Spinal cord (tissue), 10 donors: ENCODE measurements at places on chromosomes 1 and 21. TPM values are rescaled to one million over a fixed set of nuclear protein-coding genes. Genes with fewer than 3 reads are reported as not detected.

DNA sequence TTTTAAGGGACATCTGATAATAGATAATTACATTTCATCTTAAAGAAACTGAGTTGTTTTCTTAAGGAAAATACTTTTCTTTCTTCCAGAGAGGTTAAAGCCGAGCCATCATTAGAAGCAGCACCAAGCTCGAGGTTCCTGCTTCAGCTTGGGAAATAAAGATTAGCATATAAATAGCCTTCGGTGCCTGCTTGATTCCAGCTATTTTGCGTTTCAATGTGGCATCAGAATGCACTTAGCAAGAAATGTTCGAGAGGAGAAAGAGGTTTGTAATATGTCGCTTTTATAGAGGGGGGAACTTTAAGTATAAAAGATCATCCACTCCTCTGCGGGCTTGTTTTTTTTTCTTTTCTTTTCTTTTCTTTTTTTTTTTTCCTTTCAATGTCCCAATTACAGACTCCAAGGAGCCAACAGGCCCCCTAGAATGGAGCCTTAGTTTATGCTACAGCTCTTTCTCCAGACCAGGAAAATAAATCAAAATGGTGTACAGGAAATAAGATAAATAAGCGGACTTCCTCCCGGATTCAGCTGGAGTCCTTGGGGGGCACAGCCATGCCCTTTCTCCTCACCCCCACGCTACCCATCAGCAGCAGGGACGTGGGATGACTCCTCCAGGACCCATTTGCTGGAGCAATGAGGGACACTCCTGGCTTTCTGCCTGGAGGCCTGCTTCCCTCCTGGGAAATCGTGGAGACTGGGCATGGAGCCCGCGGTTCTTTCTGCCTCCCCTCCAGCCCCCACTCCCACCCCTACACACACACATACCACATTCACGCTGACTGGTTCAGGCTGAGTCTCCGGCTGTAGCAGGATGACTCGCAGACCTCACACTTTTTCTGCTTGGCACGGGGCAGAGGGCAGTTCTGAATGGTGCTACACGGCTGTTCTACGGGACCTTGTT is 131.6 kb downstream of the RRAGC start:
- H3K36me3 ChIP-seq = no peaks in the 10 kb centered on the region
- peaks cover 9% of the 10 kb centered on the region for H3K27me3 ChIP-seq
- H3K4me1 ChIP-seq = peaks cover 30% of the 10 kb centered on the region
- peak; percentile 87 for DNase-seq
- H3K4me3 ChIP-seq = no peak overlapping the region
- H3K27ac ChIP-seq = peak overlapping the region; percentile 72

- H3K27me3 ChIP-seq = peaks cover 28% of the 10 kb centered on the region
- peaks cover 22% of the 10 kb centered on the region for H3K4me1 ChIP-seq
- no peak overlapping the region for H3K27ac ChIP-seq
- no peak for DNase-seq
- H3K36me3 ChIP-seq = no peaks in the 10 kb centered on the region
Measured at GRCh38 chr21:36744560-36745231, 45.8 kb downstream of the SIM2 start.

GRCh38 chr21:33018707-33019465 is 6.8 kb upstream of the OLIG2 start:
- no peak overlapping the region for H3K4me3 ChIP-seq
- no peaks in the 10 kb centered on the region for H3K36me3 ChIP-seq
- no peak overlapping the region for H3K27ac ChIP-seq
- peaks cover 91% of the 10 kb centered on the region for H3K27me3 ChIP-seq
- peaks cover 33% of the 10 kb centered on the region for H3K4me1 ChIP-seq

DNA sequence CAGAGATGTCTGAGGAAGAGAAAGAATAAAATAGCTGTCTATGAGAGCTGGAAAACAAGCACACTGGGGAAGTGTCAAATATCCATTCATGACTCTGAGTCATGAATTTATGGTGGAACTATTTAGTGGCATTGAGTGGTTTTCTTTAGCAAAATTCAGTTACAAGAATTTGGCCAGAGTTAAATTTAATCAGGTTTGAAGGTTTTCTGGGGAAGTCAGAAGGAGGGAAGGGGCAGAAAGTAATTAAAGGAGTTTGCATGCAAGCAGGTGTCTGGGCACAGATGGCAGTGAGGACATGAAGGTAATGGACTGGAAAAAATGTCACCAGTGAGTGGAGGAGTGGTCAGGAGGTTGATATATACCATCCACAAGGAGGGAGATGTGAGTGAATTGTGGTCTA is 121.9 kb upstream of the IVNS1ABP start:
- H3K4me1 ChIP-seq = no peaks in the 10 kb centered on the region
- no peak for DNase-seq
- no peaks in the 10 kb centered on the region for H3K36me3 ChIP-seq
- no peak overlapping the region for H3K27ac ChIP-seq
- no peaks in the 10 kb centered on the region for H3K27me3 ChIP-seq

- no peaks in the 10 kb centered on the region for H3K36me3 ChIP-seq
- H3K27ac ChIP-seq = peak overlapping the region; percentile 55
- peak; percentile 24 for DNase-seq
- no peaks in the 10 kb centered on the region for H3K27me3 ChIP-seq
Measured at GRCh38 chr1:64042331-64043100, 160.9 kb upstream of the UBE2U start.

ZNF593OS gene
- not detected for total RNA-seq

- no peaks in the 10 kb centered on the region for H3K36me3 ChIP-seq
- no peaks in the 10 kb centered on the region for H3K4me1 ChIP-seq
- H3K4me3 ChIP-seq = no peak overlapping the region
- no peaks in the 10 kb centered on the region for H3K27me3 ChIP-seq
- H3K27ac ChIP-seq = no peak overlapping the region
- no peak for DNase-seq
Measured at GRCh38 chr1:85494904-85495266, 29.9 kb upstream of the DDAH1 start.

EPHX1 gene
- total RNA-seq = 36.4 TPM

DNA sequence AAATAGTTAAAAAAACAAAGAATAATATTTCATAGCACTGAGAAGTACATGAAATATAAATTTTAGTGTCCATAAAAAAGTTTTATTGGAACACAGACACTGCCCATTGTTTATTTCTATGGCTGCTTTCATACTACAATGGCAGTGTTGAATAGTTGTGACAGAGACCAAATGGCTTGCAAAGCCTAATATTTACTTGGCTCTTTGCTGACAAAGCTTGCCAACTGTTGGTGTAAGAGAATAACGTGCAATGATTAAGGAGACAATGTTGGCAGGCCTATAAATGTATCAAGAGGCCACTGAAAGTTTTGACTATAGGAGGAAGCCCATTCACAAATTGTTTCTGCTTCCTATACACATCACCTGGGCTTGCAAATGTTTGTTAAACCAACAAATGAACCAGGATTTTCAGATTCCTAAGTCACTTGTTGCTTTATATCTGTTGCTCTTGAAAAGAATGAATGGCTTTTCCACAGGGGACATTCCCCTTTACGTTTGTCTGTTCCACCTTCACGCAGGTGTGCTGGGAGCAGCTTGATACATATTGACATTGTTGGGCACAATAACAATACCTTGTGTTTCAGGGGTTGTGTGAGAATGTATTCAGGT is 5.5 kb upstream of the ST6GALNAC3 start:
- no peak overlapping the region for H3K27ac ChIP-seq
- H3K4me3 ChIP-seq = no peak overlapping the region

DNA sequence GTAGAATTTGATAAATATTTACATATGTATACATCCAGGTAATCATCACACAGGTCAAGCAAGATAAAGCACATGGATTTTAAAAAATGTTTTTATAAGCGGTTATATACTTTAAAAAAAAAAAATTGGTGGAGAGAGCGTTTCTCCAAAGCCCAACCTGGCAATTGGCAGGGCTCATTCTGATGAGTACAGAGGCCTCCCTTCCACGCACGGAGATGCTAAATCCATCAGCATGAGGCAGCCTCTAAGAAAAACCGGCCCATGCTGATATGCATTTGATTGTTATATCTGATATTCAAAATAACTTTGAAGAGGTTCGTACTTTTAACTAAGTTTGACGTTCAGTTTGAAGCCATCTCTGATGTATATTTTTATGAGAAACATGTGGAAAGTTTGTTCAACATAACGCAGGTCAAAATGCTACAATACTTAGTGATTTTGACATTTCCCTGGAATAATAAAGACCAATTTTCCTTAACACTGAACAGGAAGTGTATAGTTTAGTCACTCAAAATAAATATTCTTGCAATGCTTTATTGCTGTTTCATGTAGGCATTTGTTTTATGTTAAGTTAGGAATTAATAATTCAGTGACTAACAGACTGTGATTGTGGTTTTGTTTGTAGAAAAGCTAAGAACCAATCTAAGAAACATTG is 151.7 kb downstream of the NR5A2 start:
- H3K4me3 ChIP-seq = no peak overlapping the region
- no peak for DNase-seq
- H3K27me3 ChIP-seq = no peaks in the 10 kb centered on the region
- H3K36me3 ChIP-seq = no peaks in the 10 kb centered on the region

- H3K36me3 ChIP-seq = no peaks in the 10 kb centered on the region
- no peak overlapping the region for H3K4me3 ChIP-seq
- H3K27me3 ChIP-seq = no peaks in the 10 kb centered on the region
- no peak overlapping the region for H3K27ac ChIP-seq
Measured at GRCh38 chr1:151868486-151868885, 15.0 kb upstream of the THEM5 start.

DNA sequence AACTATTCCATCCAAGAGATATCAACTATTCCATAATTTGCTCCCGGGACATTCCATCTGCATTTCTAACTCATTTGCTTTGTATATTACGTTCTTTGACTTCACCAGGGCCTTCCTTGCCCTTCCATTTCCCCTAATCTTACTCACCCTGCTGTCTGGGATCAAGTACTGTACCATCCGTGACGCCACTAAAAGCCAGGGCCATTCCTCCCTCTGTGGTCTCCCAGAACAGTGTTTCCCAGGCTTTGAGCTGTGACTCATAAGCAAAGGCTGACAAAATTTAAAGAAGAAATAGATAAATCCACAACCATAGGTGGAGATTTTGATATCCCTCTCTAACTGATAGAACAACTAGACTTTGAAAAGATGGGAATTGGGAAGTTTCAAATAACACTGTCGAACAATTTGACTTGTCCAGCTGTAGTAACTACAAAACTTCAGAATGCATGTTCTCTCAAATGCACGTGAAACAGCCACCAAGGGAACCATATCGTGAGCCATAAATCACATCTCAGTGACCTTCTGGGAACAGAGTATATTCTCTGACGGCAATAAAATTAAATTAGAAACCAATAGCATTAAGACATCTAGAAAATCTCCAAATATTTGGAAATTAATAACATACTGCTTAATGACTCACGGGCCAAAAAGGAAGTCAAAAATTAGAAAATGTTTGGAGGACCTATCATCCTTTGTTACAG is 501.0 kb downstream of the SETD4 start:
- H3K4me1 ChIP-seq = peaks cover 4% of the 10 kb centered on the region
- no peaks in the 10 kb centered on the region for H3K36me3 ChIP-seq
- DNase-seq = peak; percentile 17
- no peak overlapping the region for H3K4me3 ChIP-seq
- no peak overlapping the region for H3K27ac ChIP-seq

GRCh38 chr1:190320952-190321351 is 156.7 kb downstream of the BRINP3 start:
- H3K27me3 ChIP-seq = no peaks in the 10 kb centered on the region
- H3K4me3 ChIP-seq = no peak overlapping the region
- DNase-seq = peak; percentile 32
- no peaks in the 10 kb centered on the region for H3K4me1 ChIP-seq
- H3K27ac ChIP-seq = no peak overlapping the region

CD84 gene
- 10.1 TPM for total RNA-seq

DNA sequence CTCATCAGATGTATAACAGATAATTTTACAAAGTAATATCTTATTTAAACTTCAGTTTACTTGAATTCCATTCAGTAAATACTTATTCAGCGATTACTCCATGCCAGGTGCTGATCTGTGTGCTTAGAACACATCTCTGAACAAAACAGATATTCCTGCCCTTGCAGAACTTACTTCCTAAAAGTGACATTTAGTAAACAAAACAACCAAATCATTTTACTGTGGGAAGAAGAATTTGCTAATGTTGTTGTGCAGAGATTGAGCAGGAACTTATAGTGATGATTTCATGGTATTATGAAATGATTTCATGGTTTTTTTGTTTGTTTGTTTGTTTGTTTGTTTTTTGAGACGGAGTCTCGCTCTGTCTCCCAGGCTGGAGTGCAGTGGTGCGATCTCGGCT is 39.3 kb upstream of the WLS start:
- no peaks in the 10 kb centered on the region for H3K36me3 ChIP-seq
- H3K4me1 ChIP-seq = no peaks in the 10 kb centered on the region
- no peak overlapping the region for H3K27ac ChIP-seq
- DNase-seq = no peak

DNA sequence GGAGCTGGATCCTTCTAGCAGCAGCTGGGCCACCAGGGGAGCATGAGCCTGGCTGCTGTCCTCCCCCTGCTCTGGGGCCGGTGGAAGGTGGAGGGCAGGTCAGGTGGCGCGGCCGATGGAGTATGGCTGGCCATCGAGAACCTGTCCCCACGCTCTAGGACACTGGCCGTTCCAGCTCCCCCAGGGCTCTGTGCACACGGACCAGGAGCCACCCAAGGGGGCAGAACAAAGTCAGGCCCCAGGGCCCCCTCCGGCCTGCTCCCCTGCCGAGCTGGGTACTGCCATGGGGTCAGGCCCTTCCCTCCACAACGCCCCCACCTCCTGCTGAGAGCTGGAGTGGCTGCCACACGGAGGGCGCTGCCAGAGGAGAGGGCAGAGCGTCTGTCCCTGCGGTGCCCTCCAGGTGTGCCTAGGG is 4.5 kb upstream of the PLCH2 start:
- H3K36me3 ChIP-seq = peaks cover 28% of the 10 kb centered on the region
- no peak overlapping the region for H3K27ac ChIP-seq
- DNase-seq = no peak
- H3K4me1 ChIP-seq = peaks cover 78% of the 10 kb centered on the region

GRCh38 chr1:96361961-96362360 is 359.6 kb upstream of the PTBP2 start:
- no peak for DNase-seq
- no peaks in the 10 kb centered on the region for H3K27me3 ChIP-seq
- H3K4me1 ChIP-seq = no peaks in the 10 kb centered on the region
- H3K36me3 ChIP-seq = no peaks in the 10 kb centered on the region
- H3K4me3 ChIP-seq = no peak overlapping the region

DNA sequence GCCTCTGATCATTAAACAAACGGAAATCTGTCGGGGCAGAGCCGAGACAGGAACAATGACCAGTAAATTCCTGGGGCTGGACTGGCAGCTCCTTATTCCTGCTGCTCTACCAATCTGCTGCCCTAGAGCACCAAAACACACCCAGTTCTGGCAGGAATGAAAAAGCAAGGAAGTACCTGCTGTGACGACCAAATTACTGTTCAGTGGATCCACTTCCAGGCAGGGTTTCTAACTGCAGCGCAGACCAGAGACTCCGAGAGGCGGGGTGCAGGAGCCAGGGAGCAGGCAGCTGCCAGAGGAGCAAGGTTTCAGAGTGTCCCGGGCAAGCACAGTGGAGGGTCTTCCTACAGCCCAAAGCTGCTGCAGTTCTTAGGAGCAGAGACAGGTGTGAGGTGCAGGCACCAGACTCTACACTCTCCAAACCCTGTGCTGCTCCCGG is 32.4 kb downstream of the KANK4 start:
- peak; percentile 54 for DNase-seq
- H3K4me3 ChIP-seq = no peak overlapping the region
- H3K27me3 ChIP-seq = peaks cover 25% of the 10 kb centered on the region
- peaks cover 24% of the 10 kb centered on the region for H3K4me1 ChIP-seq
- no peaks in the 10 kb centered on the region for H3K36me3 ChIP-seq

- no peaks in the 10 kb centered on the region for H3K36me3 ChIP-seq
- no peak overlapping the region for H3K4me3 ChIP-seq
- no peak for DNase-seq
- no peaks in the 10 kb centered on the region for H3K27me3 ChIP-seq
Measured at GRCh38 chr1:193539731-193540459, 353.5 kb upstream of the B3GALT2 start.
